Activated naive CD8-positive, alpha-beta T cell treated with anti-CD3 and anti-CD28 coated beads, Interleukin-2, amount 50 U/mL, for 16 hours (primary cell): ENCODE measurements at places on chromosomes 3 and 15.

DNA sequence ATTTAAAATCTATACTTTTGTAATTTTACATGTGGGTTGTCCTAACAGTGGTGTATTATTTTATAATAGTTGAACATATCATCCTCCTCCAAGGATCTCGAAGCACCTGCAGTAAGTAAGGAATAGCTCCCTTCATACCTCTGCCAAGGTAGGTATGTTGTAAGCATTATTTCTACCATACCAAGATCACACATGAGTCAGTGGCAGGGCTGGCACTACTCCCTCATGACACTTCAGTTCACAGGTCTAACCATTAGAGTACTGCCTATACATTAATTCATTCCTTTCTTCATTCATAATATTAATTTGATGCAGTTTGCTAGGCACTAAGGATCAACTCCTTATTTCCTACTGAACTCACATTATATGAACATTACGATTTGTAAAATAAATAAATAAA lies 11.9 kb upstream of the LEKR1 start:
- no peak for DNase-seq

- DNase-seq = no peak
Measured at GRCh38 chr3:156251424-156251823, 131.0 kb downstream of the KCNAB1 start.

- DNase-seq = no peak
Measured at GRCh38 chr15:68851971-68852370, 31.3 kb upstream of the ANP32A start.

GRCh38 chr15:29822684-29823459 lies 604 bp upstream of the TJP1 start:
- DNase-seq = no peak

DNA sequence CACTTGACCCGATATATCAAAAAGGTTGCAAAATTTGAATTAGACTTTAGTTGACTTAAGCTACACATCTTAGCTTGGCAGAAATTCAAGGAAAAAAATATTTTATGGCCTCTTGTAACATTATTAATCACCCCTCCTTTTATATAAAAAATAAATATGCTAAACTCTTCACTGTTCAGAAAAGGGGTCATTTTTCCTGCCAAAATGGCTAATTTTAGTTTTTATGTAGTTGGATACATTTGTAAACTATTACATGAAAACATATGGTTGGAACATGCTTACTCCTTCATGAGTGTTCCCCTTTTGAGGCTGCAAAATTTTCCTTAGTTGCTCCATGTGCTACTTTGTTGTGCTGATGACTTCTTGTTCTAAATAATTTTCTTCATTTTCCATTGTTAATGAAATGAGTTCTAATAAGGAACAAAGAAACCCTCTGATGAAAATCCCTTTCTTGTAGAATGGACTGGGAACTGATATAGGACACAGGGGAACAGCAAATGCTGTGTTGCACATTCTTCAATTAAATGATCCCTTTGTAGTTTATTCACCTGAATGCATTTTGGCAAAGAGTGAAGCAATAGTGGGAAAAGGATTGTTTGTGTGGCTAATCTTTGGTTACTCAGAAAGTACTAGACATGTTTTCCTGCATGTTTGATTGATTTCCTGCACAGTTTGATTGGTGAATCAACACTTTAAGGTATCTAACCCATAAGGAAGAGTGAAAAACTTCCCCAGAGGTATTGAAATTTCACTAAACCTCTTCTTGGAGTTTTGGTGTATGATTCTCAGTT lies 349.3 kb downstream of the TIGIT start:
- no peak for DNase-seq

GRCh38 chr15:36903195-36903594 lies 197.2 kb downstream of the MEIS2 start:
- DNase-seq = no peak
